ENCODE measurements at places on chromosomes 3 and 15.

- peak; percentile 20 for DNase-seq
Observed at GRCh38 chr3:31132132-31132769, 237.8 kb upstream of the GADL1 start.

DNA sequence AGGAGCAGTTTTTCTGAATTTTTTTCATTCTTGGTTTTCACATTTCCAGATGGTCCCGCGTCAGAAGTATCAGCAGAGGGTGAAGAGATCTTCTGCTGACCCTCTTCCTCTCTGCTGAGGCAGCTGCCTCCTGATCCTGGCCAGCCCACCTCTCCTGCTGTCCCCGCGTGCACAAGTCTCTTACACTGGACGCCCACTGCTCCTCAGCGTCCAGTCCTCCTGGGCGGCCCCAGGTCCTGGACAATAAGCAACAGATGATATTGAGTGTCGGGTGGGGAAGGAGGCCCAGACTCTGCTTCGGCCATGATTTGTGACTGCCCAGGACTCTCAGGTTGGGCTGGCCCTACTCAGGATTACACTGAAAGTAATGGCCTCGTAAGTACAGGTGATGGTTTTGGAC, 50.1 kb downstream of the KLHL25 start:
- no peak for DNase-seq

GRCh38 chr3:66527246-66527645, 26.4 kb upstream of the LRIG1 start:
- DNase-seq = no peak

- DNase-seq = no peak
Observed at GRCh38 chr3:45987368-45988291, 8.0 kb downstream of the FYCO1 start.

- no peak for DNase-seq
Observed at GRCh38 chr3:149536429-149536828, 61.9 kb downstream of the TM4SF4 start.

- DNase-seq = peak; percentile 68
Observed at GRCh38 chr3:64163755-64164148, 61.5 kb downstream of the PRICKLE2 start.

DNA sequence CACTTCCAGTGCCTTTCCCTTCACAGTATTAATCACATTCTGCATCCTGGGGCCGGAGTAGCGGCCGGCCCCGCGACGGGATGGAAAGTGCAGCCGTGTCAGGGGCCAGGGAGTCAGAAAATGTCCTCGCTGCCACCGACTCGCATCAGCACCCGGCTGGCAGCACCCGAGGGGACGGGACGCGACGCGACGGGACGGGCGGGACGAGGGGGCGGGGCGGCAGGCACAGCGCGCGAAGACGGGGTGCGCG, 353 bp downstream of the ATG3 start:
- DNase-seq = no peak

DNA sequence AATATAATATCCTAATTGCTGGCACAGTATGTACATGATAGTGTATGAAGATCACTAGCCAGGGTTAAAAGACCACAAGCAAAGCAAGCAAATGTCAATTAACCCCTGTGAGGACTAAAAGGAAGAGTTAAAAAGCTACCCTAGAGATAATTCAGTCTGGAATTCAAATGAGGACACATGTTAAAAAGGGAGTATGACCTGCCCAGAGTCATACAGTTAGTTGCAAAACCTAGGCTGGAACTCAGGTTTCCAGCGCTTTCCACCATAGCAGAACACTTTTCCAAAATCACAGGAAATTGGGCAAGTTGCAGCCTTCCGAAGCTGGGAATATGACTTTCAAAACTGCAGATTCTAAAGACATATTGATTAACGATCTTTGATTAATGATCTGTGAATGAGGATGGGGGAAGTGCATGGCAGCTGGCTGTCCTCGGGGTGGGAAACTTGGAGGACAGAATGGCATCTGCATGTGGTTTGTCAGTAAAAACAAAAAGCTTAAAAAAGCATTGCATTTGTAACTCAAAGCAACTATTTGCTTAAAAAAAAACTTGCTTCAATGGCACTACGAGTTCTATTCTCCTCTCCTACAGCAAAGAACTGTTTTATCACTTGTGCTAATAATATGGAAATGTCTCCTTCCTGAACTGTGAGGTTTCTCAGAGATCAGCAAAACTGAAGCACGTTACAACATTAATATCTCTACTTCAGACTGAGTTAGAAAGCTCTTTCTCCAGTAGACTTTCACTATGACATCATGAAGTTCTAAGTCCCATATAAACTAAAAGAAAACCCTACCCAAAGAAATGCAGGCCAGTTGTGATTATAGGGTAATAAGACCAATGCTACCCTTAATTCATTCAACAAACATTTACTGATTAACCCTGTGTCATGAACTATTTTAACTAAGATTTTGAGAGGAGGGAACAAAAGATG, 46.2 kb downstream of the IGSF11 start:
- DNase-seq = no peak

GRCh38 chr15:73150831-73151230, 98.6 kb downstream of the NEO1 start:
- no peak for DNase-seq

DNA sequence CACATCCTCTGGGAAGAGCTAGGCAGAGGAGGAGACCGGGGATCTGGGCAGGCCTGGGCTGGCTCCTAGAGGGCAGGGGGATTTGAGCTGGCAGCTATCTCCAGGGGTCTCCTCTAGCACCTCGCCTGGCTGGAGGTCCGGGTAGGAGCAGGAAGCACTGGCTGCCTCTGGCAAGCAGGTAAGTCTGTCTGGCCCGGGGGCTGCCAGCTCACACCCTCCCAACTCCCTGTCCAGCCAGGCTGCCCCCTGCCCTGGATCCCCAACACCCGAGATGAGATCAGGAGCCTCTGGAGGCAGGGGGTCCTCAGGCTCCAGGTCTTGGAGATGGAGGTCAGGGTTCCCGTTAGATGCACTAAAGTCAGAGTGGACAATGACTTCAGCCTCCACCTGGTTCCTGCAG, 6.2 kb upstream of the IGDCC3 start:
- DNase-seq = no peak

DNA sequence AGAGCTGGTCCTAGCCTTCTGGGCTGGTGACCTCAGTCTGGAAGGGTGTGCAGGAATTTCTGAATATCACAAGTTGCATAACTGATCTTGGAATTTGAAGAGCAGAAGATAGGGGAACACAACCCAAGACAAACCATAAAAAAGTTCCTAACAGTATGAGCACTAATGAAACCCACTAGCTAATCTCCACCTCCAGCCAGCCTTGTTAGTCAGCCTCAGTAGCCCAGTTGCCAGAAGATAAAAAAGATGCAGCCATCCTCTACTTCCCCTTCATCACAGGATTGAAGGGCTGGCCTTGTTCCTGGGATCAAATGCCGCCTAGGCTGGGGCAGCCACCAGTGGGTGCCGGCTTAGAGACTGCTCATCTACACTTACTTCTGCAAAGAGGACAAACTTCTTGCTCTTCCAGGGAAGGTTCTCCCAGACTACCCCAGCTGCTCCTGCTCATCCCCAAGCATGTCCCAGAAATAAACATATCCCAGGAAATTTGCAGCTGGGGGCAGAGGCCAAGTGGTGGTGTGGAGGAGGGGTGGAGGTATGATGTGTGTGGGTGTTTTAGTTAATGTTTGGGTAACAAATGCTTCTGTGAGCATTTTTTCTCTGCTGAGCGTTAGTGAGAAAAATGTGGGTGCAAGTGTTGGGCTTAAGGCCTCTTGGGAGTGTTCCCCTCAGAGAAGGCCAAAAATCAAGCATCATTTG, 9.2 kb upstream of the ITGA11 start:
- no peak for DNase-seq

DNA sequence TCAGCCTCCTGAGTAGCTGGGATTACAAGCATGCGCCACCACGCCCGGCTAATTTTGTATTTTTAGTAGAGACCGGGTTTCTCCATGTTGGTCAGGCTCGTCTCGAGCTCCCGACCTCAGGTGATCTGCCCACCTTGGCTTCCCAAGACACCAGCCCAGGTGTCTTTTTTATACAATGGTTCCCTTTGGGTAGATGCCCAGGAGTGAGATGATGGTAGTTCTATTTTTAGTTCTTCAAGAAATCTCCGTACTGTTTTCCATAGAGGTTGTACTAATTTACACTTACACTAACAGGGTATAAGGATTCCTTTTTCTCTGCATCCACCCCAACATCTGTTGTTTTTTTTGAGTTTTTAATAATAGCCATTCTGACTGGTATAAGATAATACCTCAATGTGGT, 94.3 kb downstream of the IGF2BP2 start:
- DNase-seq = no peak

DNA sequence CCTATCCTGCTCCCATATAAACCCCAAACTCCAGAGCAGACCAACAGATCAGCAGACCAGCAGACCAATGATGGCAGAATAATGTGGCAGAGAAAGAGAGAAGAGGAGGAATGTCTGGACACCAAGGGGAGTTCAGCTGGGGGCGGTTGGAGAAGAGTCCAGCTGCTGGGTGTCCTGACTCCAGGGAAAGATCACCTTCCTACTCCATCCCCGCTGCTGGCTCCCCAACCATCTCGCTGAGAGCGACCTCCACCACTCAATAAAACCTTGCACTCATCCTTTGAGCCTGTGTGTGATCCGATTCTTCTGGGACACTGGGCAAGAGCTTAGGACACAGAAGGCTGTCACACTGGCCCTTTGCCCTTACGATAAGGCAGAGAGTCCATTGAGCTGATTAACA, 12.8 kb upstream of the PLAAT1 start:
- no peak for DNase-seq

DNA sequence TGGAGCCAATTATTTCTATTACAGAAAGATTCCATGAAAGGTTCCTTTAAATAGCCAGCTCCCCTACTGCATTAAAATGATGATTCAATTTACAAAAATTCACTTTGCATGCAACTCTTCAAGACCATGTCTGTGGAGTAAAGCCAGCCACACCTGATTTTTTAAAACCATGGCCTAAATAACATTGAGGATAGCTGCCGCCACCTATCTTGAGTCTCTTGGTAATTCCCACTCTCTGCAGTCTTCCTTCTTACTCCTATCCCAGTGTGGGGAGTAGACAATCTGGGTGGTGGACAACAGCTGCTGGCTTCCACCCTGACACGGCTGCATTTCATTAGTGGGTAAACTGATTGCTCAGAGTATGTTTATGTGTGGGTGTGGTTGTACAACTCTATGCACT, 10.7 kb downstream of the LRTM1 start:
- DNase-seq = no peak

DNA sequence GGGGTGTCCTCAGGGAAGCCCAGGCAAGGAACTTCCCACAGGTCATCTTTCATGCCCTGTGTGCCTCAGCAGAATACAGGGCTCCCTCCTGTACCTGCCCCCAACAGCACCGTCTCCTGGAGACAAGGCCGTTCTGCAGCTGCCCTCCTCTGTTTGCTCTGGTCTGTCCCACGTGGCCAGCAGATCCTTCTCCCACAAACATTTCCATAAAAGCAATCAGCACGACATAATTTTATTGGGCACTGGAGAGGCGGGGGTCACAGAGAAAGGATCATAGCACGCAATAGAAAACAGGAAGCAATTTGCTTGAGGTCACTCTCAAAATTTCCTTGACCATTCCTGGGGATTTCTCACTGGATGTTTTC, 29.4 kb downstream of the STARD5 start:
- DNase-seq = no peak

DNA sequence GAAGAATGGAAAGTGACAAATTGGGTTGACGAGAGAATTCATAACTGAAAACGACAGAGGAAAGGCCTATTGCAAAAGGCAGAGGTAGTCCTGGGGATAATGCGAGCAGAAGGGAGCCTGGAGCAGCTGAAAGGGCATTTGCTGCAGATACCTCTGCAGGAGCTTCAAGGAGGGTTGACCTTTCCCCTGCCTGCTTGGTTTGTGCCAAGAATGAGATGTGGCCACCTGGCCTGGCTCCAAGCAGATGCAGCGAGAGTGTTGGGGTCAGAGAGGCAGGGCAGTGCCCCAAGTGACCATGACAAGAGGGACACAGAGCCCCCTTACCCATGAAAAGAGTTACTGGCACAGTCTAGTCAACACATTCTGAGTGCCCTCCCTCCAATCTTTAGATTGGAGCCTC, 43.5 kb downstream of the SLC41A3 start:
- no peak for DNase-seq

- peak; percentile 15 for DNase-seq
Observed at GRCh38 chr15:75843678-75844581, 683 bp downstream of the UBE2Q2 start.

- no peak for DNase-seq
Observed at GRCh38 chr3:197913641-197914380, 36.2 kb upstream of the RPL35A start.

DNA sequence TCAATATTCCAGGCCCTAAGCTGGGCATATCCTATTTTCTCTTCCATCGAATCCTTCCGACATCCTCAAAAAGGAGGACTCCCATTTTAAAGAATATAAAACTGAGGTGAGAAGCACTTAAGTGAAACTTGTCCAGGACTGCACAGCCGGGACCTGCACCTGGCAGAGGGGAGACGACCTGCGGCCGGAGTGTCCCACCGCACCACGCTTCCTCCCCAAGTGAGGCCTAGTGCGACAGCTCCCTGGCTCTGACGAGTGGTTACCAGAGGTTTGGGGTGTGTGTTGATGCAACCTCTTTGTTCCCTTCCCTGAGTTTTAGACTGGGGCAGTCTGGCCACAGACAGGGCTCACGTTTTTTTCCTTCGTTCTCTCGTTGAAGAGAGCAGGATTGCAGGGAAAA, 24.9 kb upstream of the ATP2B2 start:
- no peak for DNase-seq

- DNase-seq = no peak
Observed at GRCh38 chr3:171976526-171976925, 62.9 kb upstream of the FNDC3B start.

DNA sequence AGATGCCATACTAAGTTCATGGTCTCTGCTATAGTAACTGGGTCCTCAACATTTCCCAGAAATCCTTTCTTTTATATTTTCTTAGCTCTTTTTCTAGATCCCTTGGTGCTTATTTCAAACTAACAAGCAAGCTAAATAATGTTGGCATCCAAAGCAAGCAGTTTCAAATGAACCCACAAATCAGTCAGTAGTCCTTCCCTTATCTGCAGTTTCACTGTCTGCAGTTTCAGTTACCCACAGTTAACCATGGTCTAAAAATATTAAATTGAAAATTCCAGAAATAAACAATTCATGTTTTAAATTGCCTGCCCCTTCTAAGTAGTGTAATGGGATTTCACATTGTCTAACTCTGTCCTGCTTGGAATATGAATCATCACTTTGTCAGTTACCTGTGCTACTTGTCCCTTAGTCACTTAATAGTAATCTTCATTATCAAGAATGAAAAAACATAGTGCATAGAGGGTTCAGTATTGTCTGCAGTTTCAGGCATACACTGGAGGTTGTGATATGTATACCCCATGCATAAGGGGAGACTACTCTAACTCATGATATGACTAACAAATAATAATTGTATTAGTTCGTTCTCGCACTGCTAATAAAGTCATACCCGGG, 633.7 kb downstream of the MECOM start:
- no peak for DNase-seq

DNA sequence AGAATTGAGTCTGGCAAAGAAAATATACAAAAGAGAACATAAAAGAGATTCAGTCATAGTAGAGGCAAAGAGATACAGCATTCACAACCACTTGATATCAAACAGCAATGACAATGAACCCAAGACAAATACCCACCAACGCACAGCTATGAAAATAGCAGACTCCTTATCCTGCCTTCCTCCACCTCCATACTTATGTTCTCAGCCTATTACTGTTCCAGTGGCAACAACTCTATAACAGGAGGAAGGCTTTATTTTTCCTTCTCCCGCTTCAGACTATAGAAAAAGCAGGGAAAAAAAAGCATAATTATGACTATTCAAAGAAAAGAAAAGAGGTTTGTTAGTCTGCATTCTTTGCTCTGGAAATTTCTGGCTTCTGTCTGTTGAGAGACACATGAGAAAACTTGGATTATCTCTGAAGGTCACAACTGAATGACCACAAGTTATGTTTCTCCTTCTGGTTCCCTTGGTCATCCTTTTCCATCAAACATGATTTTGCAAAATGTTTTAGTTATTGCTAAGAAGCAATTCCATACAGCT, 81.2 kb upstream of the PLXND1 start:
- DNase-seq = no peak

Measured in HS-5 (cell line).